ENCODE measurements at places on chromosomes 6 and 20.
A peak's percentile ranks its signal among the peaks of the same experiment; 100 is the strongest.

- DNase-seq, result no peak
Observed at GRCh38 chr20:24443436-24443835, 26.0 kb upstream of the SYNDIG1 start.

GRCh38 chr6:139570166-139570565, 195.7 kb upstream of the CITED2 start:
- DNase-seq, result no peak

GRCh38 chr20:23889775-23890187, 10.2 kb upstream of the CST5 start:
- no peak for DNase-seq

GRCh38 chr20:330233-331149, 5.1 kb downstream of the SOX12 start:
- DNase-seq, result peak; percentile 26

DNA sequence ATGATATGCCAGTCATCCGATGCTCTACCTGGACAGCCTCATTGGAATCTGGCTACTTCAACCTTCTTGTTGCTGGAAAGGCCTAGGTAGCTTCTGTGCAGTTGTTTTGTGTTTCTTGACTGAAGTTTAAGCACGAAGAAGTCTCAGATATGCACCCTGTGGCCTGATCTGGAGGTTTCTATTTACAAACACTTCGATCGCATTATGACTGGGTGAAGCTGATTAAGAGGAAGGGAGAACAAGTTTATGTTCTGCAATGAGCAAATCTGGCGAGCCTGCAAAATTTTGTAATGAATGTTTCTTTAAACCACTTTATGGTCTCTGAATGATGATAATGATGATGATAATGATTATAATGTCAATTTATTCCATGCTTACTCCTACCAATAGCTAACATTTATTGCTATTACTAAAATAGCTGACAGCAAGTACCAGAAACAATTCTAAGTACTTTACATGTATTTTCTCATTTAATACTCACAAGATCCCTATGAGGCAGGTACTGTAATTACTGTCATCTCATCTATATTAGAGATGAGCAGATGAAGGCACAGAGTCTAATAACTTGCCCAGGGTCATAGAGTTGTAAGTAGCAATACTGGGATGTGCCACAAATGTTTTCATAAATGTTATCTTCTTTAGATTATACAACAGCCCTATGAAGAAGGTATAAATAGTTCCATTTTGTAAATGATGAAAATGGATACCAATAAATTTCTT, 126.1 kb upstream of the UST start:
- DNase-seq, result no peak

GRCh38 chr6:107154131-107154800, 39.0 kb upstream of the BEND3 start:
- no peak for DNase-seq

DNA sequence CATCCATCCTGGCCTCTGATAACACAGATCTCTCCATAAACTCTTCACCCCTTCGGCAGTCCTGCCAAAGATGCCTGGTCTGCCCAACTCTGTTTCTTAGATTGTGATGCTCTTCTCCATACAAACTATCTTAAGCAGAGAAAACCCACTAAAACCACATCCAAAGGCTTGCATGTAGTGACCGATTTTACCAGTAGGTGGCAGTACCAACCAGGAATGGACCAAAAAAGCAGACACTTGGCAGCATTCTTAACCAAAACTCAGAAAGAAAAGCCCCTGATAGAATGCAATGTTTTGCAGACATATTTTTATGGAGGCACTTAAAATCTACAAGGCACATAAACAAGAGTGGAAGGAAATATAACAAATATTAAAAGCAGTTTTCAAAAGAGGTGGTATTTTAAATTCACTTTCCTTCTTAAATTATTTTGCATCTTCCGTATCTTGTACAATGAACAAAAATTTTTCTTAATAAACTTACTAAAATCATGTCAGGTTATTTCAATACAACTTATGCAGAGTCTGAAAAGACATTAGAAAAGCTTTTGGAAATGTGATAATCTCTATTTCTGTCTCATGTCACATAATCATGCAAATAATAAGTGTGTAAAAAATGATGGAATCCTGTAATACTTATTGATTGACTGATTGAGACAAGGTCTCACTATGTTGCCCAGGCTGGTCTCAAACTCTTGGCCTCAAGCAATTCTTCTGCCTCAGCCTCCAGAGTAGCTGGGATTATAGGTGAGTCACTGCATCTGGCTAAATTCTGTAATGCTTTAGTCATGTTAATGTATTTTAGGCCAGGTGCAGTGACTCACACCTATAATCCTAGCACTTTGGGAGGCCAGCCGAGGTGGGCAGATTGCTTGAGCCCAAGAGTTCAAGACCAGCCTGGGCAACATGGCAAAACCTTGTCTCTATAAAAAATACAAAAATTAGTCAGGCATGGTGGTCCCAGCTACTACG, 29.4 kb downstream of the LRP11 start:
- peak; percentile 58 for DNase-seq

GRCh38 chr6:112806163-112806865, 459.2 kb downstream of the RFPL4B start:
- DNase-seq, result no peak

- no peak for DNase-seq
Observed at GRCh38 chr20:5885866-5886265, 64.5 kb downstream of the TRMT6 start.

- peak; percentile 68 for DNase-seq
Observed at GRCh38 chr6:35719830-35720733, 16.8 kb upstream of the ARMC12 start.

GRCh38 chr6:138869398-138869797, 73.5 kb downstream of the ECT2L start:
- DNase-seq, result no peak

DNA sequence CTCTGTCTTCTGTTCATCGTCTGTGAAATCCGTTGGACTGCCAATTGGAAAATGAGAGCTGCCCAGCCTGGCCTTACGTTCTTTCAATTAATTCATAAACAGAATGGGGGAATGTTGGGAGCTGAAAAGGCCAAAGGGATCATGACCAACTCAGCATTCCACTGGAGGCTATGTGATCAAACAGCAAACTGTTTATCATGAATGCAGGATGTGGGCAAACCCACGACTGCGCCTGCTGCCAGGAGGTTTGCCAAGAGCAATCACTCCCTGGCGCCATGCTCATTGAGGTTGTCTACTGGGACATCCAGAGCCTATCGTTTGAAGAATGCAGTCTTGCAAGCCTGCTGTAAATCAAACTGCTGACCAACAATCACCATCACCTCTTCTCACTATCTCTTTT, 9.3 kb upstream of the FKBP1A start:
- no peak for DNase-seq

Data from C1 segment of cervical spinal cord (tissue), 14 donors.